ENCODE measurements at places on chromosomes 16 and 17. TPM values are rescaled to one million over a fixed set of nuclear protein-coding genes. Genes with fewer than 3 reads are reported as not detected.

GRCh38 chr17:330993-331701 lies 21.5 kb downstream of the RPH3AL start:
- peak; percentile 71 for DNase-seq

- DNase-seq, result no peak
These were observed 24.3 kb upstream of the CDH15 start for GRCh38 chr16:89147085-89147817.

ZSCAN10 gene
- not detected for total RNA-seq

SLC13A2 gene
- total RNA-seq, result not detected

DNA sequence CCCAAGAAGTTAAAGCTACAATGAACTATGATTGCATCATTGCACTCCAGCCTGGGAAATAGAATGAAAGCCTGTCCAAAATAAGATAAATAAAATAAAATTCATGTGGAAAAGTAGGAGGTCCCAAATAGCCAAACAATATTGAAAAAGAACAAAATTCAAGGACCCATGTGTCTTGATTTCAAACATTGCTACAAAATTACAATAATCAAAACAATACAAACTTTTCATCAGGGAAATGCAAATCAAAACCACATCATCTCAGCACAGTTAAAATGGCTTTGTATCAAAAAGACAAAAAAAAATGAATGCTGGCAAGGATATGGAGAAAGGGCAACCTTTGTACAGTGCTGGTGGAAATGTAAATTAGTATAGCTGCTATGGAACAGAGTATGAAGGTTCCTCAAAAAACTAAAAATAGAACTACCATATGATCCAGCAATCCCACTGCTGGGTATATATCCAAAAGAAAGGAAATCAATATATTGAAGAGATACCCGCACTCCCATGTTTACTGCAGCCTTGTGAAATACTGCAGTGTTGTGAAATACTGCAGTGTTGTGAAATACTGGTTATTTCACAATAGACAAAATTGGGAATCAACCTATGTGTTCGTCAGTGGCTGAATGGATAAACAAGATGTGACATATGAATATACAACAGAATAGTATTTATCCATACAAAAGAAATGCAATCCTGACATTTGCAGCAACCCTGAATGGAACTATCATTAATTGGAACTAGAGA lies 24.5 kb upstream of the ZNF287 start:
- peak; percentile 17 for DNase-seq

DNA sequence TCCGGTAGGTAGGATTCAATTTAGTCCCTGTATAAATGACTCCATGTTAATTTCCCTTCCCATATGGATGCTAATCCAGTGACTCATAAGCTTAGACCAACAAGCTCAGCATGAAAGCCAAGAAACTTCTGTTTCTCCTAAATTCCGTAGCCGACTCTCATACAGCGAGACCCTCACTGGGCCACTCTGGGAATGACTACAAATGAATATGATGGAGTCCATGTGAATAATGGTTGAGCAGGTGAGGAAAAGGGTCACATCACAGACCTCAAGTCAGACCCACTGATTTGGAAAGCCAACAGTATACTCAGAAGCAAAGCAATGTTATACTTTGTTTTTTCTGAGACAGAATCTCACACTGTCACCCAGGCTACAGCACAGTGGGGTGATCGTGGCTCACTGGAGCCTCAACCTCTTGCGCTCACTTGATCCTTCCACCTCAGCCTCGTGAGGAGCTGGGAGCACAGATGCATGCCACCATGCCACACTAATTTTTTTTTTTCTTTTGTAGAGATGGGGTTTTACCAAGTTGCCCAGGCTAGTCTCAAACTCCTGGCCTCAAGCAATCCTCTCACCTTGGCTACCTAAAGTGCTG lies 14.6 kb downstream of the RSL1D1 start:
- DNase-seq, result no peak

CMTM1 gene
- total RNA-seq, result 13.6 TPM

DNA sequence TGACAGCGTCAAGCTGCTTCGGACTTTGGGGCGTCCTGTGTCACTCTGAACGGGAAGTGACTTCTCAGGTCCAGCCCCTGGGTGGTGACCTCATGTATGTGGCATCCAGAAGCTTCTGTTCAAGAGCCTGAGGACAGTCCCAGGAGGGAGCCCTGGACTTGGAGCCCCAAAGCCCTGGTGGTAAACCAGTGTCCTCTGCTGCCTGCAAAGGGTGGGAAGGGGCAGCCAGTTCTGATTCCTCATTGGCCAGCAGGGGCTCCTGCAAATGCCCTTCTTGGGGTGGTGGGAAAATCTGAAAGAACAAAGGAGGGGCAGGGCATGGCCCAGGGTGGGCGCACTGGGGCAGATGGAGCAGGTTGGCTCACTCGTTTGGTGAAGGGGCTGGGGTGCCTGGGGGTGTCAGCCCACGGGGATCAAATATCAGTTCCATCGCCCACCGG lies 1.6 kb downstream of the OSGIN1 start:
- no peak for DNase-seq

DNA sequence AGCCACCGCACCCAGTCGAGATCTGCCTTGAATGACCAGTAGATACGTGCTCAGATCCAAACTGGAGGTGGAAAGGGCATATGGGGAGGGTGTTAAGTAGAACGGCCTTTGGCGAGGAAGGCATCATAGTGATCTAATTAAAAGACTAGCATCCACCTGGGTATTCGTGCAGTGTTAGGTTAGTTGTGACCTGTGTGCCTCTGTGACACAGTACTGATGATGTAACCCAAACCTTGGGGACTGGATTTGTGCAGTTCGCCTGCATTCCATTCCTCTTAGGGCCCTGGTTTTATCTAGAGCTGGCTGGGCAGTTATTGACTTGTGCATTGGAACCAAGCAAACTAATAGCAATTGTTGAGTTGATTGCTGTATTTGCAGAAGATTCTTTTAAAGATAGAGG lies 47.9 kb downstream of the SNX29 start:
- no peak for DNase-seq

- no peak for DNase-seq
These were observed 18.4 kb upstream of the NFATC3 start for GRCh38 chr16:68066763-68067162.

- DNase-seq, result no peak
These were observed 11.8 kb downstream of the HASPIN start for GRCh38 chr17:3735515-3735914.

GRCh38 chr17:34879146-34879545 lies 82.1 kb downstream of the CCT6B start:
- DNase-seq, result no peak

DNA sequence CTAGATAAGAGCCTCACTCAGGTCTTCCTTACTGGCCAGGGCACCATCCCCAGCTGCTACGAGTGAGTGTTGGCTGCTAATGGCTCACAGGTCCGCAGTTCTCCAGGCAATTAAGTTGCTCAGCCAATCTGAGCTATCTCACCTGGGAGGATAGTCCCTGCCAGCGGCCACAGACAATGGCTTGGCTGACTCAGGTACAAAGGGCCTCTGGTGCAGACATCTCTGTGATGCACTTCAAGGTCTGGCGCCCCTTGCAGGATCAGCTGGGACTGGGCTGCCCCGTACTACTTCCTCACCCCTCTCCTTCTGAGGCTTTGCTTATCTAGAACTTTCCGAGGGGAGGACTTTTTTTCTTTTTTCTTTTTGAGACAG lies 49.2 kb upstream of the EMP2 start:
- DNase-seq, result no peak

- peak; percentile 95 for DNase-seq
These were observed 12.1 kb upstream of the TBX21 start for GRCh38 chr17:47720754-47721533.

DNA sequence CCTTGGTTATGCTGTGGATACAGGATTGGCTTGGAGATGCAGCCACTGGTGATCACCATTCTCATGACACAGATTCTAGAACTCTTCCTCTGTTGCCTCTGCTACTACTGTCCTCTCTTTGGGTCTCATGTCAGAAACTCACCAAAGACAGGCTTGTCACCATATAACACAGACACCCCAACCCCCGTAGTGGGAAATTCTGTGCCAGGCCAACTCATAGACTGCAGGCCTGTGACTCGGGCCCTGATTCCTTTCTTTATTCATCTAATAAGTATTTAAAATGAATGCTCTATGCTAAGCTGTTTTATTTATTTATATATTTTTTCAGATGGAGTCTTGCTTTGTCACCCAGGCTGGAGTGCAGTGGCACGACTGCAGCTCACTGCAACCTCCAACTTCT lies 9.5 kb downstream of the CYB5D2 start:
- DNase-seq, result no peak

DNA sequence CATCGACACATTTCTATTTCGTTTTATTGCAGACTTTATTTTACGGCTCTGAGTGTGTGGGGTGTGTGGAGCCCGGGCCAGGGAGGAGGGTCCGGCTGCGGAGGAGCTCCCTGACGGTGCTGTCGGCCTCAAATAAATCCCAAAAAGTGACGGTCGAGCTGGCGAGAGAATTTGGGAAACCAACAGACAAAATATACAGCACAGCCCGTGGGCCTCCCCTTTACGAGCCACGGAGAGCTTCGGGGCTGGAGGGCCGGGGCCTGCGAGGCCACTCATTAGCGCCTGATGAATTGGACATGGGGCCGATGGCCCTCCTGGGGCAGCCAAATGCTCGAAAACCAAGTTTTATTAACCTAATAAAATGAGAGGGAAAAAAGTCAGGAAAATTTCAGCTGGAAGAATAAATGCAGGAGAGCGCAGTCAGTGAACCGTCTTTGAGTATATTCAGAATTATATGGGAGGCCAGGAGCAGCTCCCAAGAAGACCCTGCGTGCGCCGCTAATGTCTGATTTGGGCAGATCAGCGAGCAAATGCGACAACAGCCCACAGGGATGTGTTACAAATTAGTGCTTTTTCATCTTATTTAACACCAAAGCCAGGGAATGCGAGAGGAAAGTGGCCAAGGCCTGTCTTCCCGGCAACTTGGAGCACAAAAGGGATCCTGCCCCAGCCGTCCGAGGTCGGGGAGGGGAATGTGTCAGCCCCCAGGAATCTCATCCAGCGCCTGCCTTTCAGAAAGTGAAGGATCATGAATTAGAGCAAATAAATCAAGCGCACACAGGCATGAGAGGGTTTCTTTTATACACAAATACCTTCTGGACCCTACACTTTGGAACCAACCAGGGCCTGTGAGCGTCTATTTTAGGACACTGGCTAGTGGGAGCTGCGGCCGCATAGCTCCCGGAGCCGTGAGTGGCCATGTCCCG lies 249.1 kb downstream of the C16orf95 start:
- DNase-seq, result no peak

DNA sequence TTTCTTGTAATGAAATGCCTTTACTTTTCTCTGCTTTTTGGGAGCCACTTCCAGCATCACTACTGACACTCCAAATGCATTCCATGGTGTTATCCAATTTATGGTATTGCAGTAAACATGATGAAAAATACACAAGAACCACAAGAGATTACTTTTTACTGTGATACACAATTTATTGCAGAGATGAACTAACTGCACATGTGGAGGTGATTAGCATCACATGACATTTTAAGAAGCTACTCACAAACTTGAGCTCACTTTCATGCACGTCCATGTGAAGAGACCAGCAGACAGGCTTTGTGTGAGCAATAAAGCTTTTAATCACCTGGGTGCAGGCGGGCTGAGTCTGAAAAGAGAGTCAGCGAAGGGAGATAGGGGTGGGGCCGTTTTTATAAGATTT lies 780.5 kb upstream of the GOT2 start:
- DNase-seq, result no peak

DNA sequence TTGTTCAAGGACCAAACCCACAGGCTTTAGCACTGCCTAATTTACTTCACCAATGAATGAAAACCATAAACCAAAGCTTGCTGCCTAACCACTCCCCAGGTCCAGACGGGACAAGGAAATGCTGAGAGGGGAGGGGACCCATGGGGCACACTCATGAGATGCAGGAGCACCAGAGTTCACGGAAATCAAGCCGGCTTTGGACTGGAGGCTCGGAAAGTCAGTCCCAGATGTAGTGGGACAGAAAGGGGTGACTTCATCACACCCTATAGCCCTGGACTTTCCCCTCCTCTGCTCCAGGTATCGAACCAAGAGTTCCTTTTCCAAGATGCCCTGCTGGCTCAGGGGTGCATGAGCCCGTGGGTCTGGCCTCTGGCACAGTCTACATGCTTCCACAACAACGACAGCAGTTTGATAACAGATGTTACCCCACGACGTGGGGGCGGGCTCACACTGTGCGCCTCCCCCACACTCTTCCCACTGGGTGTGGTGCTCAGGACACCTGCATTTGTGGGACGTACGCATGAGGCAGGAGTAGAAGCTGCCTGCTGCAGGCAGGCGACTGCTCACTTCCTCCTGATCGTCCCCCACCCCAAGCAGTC lies 63.2 kb downstream of the AMFR start:
- DNase-seq, result no peak

DNA sequence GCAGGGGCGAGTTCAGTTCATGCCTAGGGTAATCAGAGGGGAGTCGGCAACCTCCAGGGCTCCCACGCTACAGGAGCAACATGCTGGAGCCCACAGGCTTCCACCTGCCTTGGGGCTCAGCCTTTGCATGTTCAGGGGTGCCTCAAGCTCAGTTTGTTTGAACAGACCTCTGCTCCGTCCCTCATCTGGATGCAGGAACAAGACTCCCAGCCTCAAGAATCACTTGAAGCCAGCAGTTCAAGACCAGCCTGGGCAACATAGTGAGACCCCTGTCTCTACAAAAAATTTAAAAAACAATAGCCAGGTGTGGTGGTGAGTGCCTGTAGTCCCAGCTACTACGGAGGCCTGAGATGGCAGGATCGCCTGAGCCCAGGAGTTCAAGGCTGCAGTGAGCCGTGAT lies 4.9 kb upstream of the HSD11B2 start:
- DNase-seq, result no peak

- peak; percentile 93 for DNase-seq
These were observed 3.9 kb downstream of the RSAD1 start for GRCh38 chr17:50482516-50482915.

- no peak for DNase-seq
These were observed 1.2 kb upstream of the ZFPM1 start for GRCh38 chr16:88451586-88452481.

- DNase-seq, result no peak
These were observed 9.8 kb upstream of the PLK1 start for GRCh38 chr16:23668873-23669272.

PTX4 gene
- total RNA-seq, result not detected

TAX1BP3 gene
- 28.7 TPM for total RNA-seq

OR3A3 gene
- total RNA-seq, result not detected

TP53TG3C gene
- total RNA-seq, result not detected

DNA sequence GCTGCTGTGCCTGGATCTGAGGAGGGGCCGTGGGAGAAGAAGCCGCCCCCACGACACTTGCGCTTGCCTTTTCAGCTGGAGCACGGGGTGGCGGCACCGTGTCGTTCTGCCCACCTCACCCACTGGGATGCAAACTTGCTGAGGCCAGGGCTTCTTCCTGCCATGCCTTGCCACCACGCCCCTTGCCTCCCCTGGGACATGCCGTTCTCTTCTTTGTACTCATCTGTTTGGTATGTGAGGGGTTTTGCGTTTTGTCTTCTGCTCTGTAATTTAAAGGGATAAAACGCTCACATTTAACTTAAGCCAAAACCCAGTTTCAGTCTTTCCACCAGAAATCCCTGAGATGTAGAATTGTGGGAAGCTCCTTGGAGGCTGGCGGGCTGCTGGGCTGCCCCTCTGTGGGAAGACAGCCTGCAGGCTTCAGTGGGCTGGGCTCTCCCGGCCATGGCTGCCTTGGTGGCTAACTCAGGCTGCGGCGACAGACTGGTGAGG lies 180.2 kb downstream of the RPTOR start:
- no peak for DNase-seq

GRCh38 chr17:57819285-57819684 lies 30.6 kb downstream of the MRPS23 start:
- no peak for DNase-seq

GDPD1 gene
- 1.8 TPM for total RNA-seq

All from activated CD4-positive, alpha-beta T cell treated with anti-CD3 and anti-CD28 coated beads, Interleukin-2, amount 10 ng/mL, durations not matched to agents 24 days and 14 days (primary cell).